ENCODE measurements at places on chromosomes 1 and 21.

GRCh38 chr21:31866077-31866511, 6.7 kb upstream of the HUNK start:
- DNase-seq = peak; percentile 77

- DNase-seq = no peak
Measured at GRCh38 chr21:44461005-44461404, 5.7 kb downstream of the LRRC3 start.

GRCh38 chr1:217630711-217631591, at the start of the genes GPATCH2 and SPATA17:
TSS of gene GPATCH2 (minus strand) at chr1:217631090. CDS start at chr1:217630971, 119 bp downstream.
TSS of gene SPATA17 (plus strand) at chr1:217631344. CDS start at chr1:217631379, 35 bp downstream.
- DNase-seq = peak; percentile 93

DNA sequence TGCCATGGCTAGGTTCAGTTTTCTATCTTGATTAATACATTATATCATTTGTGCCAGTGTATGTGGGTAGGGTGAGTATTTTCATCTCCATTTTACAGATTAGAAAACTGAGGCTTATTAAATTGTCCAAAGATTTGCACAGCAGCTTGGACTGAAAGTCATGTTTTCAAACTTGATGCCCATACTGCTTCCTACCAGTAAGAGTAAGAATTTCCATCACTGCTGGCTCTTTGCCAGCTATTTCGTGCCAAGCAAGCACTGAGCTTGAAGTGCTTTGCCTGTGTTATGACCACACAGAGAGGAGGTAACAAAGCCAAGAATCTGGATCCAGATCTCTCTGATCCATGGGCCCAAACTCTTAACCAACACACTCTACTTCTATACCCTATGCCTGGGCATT, 295.0 kb downstream of the VAV3 start:
- peak; percentile 44 for DNase-seq

GRCh38 chr1:202592146-202592545, 118.1 kb downstream of the SYT2 start:
- DNase-seq = no peak

- DNase-seq = no peak
Measured at GRCh38 chr1:160009081-160009480, 22.7 kb downstream of the PIGM start.

DNA sequence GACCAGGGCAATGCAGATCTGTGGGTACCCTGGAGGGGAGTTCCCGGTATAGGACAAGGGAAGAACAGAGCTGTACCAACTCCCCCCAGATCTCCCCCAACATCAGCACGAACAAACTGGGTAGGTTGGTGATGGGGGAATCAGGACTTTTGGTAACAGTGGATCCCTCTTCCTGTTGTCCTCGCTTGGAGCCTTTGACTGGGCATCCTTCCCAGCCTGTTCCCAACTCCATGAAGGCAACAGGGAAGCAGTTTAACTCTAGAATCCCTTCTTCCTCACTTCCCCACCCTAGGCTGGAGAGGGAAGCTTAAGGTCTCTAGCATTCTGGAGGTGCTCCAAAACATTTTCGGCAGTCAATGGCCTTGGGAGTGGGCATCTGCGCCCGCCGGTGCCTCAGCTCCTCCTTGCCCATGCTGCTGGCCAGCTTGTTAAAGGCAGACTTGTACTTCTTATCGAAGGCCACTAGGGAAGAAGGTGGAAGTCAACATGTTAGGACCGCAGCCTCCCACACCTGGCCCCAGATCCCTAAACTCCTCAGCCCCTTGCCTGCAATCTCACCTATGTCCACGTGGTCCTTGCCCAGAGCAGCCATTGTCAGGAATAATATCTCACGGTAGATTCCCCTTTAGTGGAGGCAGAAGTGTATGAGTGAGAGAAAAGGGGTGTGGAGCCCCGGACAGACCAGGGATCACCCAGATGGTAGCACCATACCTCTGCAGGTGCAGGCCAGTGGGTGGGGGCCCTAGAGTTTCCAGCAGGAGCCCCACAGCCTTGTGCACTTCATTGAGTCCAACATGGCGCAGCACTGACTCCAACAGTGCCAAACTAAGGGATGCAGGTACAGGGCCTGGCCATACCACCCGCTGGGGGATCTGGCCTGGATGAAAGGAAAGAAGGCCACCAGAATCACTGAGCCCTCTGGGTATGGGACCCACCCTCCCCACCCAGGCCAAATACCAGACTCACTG, 7.5 kb upstream of the GATAD2B start:
- no peak for DNase-seq

DNA sequence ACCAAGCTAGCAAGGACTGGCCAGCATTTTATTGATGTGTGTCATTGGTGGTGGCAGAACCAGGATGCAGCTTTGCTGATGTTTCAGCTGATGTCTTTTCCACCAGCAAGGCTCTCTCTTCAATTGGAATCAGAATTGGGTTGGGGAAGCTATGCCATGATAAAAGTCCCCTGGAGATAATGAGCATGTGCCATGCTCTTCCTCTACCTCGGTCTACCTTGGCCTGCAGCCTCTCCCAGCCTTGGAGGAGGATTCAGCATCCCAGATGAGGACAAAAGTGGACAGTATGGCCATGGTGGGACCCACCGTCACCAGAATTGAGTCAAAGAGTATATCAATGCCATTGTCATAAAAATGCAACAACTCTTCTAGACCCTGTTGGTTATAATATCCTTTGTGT, 8.6 kb downstream of the AVPR1B start:
- no peak for DNase-seq

- DNase-seq = no peak
Measured at GRCh38 chr1:2517966-2518365, 8.4 kb downstream of the PANK4 start.

- no peak for DNase-seq
Measured at GRCh38 chr1:48688102-48688760, 88.5 kb downstream of the BEND5 start.
